Renal cortical epithelial cell (primary cell): ENCODE measurements at places on chromosomes 11 and 22. TPM values are rescaled to one million over a fixed set of nuclear protein-coding genes. Genes with fewer than 3 reads are reported as not detected.

DNA sequence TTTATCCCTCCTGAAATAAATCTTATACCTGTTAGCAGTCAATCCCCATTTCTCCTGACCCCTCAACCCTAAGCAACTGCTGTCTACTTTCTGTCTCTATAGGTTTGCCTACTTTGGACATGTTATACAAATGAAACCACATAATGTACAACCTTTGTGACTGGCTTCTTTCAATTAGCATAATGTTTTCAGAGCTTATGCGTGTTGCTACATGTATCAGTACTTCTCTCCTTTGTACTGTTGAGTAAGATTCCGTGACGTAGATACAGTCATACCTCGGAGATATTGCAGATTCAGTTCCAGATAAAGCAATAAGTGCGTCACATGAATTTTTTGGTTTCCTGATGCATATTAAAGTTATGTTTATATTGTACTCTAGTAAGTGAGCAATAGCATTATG is 127.3 kb downstream of the MORC2 start:
- DNase-seq: no peak

- DNase-seq: no peak
Measured at GRCh38 chr22:39381930-39382329, 17.6 kb upstream of the TAB1 start.

Gene PIH1D2
- total RNA-seq: 3.0 and 7.4 TPM in 2 replicates

DNA sequence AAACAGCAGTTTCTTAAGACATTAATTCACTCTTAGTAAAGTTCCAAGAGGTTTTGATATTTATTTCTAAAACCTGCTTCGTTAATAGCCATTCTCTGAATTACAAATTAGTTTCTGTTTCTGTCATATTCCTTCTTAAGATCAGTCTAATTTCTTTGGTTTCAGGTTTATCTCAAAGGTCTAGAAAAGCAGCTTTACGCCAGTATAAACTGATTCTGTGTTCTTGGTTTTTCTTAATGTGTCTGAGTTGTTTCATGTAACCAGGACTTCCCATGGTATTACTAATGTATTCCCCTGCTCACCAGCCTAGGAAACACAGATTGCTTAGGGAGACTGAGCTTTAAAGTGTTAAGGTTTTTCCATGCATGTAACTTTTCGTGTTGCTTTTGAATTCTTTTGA is 6.8 kb upstream of the ACY3 start:
- no peak for DNase-seq

DNA sequence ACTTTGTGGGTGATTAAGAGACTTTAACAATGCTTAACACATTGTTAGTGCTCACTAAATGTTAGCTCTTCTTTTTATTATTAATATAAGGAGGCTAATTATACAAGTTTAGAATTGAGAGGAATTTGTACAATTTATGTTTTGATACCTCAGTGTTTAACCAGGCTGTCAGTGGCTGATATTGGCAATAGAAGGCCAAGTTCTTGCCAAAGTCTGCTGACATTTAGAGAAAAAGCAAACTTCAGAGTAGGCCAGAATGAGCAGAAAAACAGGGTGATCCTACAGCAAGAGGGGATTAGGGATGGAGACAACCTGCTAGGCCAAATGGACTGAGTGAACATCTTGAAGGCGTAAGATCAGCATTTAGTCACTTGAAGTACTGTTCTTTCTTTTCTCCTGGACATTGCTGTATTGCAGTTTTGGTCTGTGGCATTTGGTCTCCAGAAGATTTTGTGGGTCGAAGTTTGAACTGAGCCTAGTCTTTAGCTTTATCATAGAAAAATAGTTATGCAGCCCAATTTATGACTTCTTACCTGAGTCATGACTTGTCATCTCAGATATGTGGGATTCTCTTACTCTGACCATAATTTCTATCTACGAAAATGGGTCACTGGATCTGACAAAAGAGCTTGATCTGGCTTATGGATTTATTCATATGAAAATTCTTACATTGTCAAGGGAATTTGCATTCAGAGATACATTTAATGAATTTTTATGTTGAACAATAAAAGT is 9.0 kb downstream of the TRIM44 start:
- DNase-seq: no peak

Gene TSPAN32
- not detected in 2 replicates for total RNA-seq

- DNase-seq: peak; percentile 81
Measured at GRCh38 chr11:75499423-75500190, 26.1 kb downstream of the GDPD5 start.
